Neural progenitor cell (in vitro differentiated cells): ENCODE measurements at places on chromosomes 2 and 18. TPM values are rescaled to one million over a fixed set of nuclear protein-coding genes. Genes with fewer than 3 reads are reported as not detected.
A peak's percentile ranks its signal among the peaks of the same experiment; 100 is the strongest.

DNA sequence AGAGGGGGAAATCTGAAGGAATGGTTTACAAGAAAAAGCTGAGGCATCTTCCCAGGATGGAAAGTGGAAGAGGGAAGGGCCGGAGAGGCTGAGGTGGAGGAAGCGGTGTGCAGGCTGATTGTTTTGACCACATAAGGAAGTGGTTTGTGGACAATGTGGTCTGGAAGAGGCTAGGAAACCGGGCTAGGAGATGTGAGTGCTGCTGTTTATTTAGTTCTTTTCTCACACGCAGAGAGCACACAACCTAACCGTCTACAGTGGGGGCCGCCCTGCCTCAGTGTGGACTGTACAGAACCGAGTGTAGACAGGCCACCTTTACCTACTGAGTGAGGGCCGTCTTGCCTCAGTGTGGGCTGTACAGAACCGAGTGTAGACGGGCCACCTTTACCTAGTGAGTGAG, 251.7 kb upstream of the PXDN start:
- no peak for DNase-seq

- DNase-seq = peak; percentile 71
Observed at GRCh38 chr18:77054606-77055428, 77.8 kb downstream of the MBP start.

- DNase-seq = peak; percentile 13
Observed at GRCh38 chr2:19899985-19900930, 1.5 kb downstream of the TTC32 start.

DNA sequence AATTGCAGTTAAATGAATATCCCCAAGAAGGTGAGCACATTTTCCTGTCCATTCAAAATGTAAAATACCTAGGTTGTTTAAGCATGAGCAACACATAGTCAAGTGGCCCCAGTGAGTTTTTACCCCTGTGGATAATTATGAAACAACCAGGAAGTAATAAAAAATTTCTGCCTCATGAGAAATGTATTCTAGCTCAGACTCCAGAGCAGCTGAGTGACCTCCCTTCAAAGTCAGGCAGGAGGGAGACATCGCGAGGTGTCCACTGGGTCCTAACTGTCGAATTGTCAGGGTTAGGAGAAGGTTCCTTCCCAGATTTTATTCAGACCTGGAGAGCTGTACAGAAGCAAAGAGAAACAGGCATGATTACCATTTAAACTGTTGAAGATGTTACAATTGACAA, 416.6 kb upstream of the SMIM21 start:
- no peak for DNase-seq

- no peak for DNase-seq
Observed at GRCh38 chr18:1652018-1652417, 747.3 kb downstream of the ADCYAP1 start.

DNA sequence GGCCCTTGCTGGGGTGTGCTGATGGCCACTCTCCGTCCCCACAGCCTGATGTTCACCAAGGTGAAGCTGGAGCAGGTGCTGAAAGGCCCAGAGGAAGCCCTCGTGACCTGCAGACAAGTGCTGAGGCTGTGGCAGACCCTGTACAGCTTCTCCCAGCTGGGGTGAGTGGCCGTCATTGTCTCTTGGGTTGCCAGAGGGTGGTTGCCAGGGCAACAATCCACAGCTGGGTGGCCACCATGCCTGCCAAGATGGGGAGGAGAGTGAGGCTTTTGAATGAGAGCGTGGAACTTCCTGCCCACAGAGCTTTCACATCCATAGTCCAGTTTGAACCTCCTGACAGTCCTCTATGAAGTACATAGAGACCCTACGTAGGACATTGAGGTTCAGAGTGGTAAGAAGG, 108.8 kb downstream of the STPG4 start:
- DNase-seq = peak; percentile 21

DNA sequence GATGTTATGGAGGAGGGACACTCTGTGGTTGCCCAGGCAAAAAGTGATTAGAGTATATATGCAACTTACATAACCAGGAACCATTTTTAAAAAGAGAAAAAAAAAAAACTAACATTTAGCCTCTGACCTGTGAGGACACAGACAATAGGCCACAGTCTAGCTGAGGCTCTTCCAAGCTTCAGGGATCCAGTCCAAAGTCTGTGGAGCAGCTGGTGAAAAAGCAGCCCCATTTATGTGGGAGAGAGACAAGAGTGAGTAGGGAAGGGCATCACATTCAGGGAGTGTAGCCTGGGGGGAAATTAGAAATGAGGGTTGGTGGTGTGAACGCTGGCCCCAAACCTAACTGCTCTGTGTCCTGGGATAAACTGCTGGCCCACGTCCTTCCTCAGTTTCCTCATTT, 122.8 kb downstream of the MYO5B start:
- DNase-seq = no peak

DNA sequence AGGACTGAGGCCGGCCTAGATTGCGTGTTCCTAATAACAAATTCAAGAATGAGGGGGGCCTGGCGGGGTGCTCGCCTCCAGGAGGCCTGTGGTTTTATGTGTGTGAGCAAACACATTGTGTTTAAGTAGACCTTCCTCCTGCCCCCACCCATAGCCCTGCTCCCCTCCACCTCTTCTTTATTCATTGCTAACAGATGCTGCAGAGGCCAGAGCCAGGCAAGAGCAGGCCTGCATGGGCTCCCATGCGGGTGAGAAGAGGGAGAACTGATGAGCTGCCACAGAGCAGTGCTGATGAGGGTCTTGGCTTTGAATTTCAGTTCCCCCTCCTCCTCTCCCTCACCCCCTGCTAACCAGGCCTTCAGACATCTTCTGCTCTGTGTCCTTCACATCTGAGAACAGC, 154.6 kb downstream of the OSR1 start:
- DNase-seq = no peak

DNA sequence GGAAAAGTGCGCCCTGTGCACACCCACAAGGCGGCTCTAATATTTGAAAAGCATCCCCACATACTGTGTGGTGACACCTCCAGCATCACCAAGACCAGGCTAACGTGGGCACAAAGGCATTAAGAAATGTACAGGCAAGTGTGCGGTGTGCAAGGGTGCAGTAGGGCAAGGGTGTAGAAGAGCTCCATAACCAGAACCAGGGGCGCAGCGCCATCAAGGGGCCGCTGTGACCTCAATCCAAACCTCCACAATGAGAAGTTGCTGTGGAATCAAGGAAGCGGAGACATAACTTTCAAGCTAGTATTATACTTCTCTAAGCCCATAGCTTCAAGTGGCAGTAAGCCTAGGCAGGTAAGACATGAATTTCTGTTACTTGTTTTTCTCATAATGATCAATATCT, 13.0 kb downstream of the L3MBTL4 start:
- DNase-seq = peak; percentile 62

GRCh38 chr2:201465524-201465971, 14.0 kb downstream of the STRADB start:
- no peak for DNase-seq

CTLA4 gene
- total RNA-seq = not detected in 2 replicates

TCF7L1 gene
- total RNA-seq = 1.0 and 3.7 TPM in 2 replicates

NOSTRIN gene
- not detected in 2 replicates for total RNA-seq

KIAA2012 gene
- total RNA-seq = not detected in 2 replicates

SLC9A4 gene
- not detected in 2 replicates for total RNA-seq

POTEI gene
- total RNA-seq = 1.8 and 2.4 TPM in 2 replicates

ONECUT2 gene
- total RNA-seq = 0.06 and 0.15 TPM in 2 replicates
